HCT116 (cell line): ENCODE measurements at places on chromosomes 13 and 19. TPM values are rescaled to one million over a fixed set of nuclear protein-coding genes. Genes with fewer than 3 reads are reported as not detected.

The TEX101 gene
- not detected for total RNA-seq

The NLRP11 gene
- total RNA-seq: 0.86 TPM

The SIAH3 gene
- total RNA-seq: not detected

GRCh38 chr13:39776439-39776838, 121.0 kb downstream of the COG6 start:
- DNase-seq: no peak

GRCh38 chr19:4578552-4579248, 19.2 kb upstream of the SEMA6B start:
- no peak for DNase-seq

- no peak for DNase-seq
These were observed 13.2 kb downstream of the DIAPH3 start for GRCh38 chr13:60150538-60150937.

DNA sequence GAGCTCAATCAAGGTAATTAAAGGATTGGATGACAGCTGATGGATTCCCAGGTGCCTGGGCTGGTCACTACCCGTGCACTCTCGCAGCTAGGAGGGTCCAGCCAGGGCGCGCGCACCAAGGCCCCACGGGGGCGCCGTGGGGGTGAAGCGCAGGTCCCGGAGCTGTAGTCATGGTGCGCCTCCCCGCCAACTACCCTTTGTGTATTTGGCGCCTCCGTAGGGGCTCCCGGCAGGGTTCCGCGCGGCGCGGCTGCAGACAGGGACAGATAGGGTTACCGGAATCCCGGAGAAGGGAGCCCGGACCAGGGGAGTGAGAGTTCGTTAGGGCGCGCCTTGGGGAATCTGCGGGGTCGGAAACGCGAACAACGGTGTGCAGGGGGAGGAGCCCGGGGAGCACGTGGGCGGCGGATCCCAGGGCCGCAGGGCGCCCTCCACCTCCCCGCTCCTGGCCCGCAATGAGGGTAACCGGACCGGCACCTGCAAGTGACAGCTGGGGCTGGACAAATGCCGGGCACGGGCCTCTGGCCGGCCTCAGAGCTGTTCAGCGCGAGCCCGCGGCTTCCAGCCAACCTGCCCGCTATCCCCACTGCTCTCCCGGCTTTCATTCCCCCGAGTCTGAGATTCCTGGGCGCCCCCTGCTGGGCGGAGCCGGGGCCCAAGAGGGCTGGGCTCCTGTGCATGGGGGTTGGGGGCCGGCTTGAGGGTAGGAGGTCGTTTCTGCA, 3.4 kb upstream of the PRAM1 start:
- no peak for DNase-seq
